ENCODE measurements at places on chromosomes 11 and 22.

GRCh38 chr11:134410766-134411165, 1.3 kb downstream of the B3GAT1 start:
- no peak for DNase-seq

DNA sequence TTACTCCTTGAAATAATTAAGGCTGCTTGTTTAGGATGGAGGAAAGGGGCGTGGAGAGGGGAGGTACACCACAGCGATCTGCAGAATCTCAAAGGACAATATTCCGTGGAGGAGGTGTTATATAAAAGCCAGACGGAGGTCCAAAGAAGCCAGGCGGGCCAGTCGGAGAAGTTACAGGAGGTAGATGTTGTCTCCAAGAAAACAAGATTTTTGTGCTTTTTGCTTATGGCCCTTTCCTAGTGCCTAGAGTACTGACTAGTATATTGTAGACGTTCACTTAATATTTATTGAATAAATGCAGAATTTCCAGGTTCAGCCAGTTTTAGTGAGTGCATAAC, 761 bp downstream of the ZDHHC13 start:
- DNase-seq: no peak

DNA sequence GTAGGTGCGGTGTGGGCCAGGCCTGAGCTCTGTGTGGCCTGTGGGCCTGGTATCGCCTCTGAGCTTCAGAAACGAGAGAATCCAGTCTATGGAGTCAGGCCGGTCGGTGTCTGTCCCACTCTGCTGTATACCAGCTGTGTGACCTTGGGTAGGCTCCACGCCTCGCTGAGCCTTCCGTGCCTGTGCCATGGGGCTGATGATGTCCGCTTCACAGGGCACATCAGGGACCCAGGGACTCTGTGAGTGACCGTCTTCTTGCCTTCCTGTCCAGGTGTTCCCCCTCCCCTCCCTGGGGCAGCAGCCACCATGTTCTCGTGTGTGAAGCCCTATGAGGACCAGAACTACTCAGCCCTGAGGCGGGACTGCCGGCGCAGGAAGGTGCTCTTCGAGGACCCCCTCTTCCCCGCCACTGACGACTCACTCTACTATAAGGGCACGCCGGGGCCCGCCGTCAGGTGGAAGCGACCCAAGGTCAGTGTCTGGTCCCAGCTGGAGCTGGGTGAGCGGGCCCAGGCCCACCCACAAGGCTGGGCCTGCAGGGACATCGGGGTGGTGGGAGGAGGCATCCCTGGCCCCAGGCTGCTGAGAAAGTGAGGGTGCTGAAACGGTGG, 17.9 kb downstream of the CAPN5 start:
- no peak for DNase-seq

DNA sequence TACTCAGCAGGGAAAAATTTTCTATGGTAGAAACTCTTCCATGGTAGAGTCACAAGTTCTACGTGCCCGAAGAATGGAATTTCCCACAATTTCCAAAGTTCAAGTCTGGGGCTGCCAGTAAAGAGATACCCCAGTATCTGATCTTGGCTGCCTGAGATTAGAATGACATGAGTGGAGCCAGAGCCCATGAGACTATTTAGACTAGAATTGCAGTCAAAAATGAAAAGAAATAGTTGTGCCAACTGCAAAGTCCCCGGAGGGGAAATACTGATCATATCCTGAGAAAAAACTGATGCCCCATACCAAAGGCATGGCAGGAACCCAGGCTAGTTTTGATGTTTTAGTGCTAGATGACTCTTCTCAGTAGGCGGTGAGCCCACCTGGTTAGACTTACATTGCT, 11.2 kb downstream of the MAJIN start:
- no peak for DNase-seq

GRCh38 chr11:116553482-116553881, 219.3 kb downstream of the BUD13 start:
- no peak for DNase-seq

DNA sequence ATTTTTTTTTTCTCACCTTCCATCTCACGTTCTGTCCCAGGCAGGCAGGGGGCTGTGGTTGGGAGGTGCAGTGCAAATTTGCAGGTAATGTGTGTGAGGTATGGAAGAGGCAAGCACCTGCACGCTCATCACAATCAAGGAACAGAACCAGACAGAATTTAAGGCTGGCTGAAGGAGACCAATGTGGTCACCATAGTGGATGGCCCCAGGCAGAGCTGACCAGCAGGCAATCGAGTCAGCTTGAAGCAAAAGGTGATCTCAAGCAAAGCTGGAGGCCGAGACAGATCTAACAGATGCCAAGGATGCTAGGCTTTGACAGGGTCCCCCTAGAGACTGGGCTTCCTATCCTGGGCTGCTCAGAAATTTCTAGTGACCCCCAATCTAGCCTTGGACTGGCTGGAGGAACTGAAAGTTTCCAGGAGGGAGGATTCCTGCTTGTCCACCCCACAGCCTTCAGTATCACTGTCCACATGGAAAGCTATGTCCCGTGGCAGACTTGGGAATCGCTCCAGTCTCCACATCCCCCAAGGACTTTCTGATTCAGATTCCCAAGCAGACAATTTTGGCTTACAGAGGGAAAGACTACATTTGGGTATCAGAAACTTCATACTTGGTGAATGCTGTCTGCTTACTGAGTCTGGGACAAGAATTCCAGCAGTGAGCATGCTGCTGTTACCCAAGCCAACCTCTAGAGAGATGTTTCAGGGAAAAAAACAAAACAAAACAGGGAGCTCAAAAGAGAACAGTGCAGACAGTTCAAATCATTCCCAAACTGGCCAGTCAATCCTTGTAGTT, 9.0 kb upstream of the MICAL3 start:
- no peak for DNase-seq

DNA sequence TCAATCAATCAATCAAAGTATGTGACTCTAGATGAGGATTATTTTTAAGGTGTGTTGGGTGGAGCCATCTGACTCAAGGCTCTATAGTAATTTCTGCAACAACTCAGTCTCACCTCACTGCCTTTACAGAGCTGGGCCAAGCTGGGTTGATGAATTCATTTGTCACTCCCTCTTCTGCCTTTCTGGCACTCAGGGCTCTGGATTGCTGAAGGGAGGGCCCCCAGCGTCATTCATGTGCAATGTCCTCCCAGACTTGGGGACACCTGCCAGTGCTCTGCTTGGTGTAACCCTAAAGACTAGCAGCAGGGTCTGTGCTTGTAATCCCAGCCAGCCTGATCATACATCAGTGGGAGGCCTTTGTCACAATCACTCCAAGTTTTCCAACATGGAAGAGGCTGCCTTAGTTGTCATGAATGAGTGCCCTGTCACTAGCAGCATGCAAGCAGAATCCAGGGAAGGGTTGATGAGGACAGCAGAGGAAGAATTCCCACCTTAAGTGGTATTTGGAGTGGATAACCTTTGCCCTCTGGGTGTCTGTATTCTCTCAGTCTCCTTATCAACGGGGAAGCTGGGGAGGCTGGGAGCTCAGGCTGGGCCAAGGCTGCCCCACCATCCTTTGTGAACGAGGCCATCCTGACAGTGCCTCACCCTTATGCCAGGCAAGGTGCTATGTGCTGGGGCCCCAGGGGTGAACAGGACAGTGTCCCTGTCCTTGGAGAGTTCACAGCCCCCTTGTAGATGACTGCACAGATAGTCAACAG, 2.0 kb upstream of the TP53I11 start:
- no peak for DNase-seq

- no peak for DNase-seq
These were observed 26.1 kb upstream of the CARD16 start for GRCh38 chr11:105071089-105071732.

- no peak for DNase-seq
These were observed 133.0 kb downstream of the OPCML start for GRCh38 chr11:133399294-133399693.

DNA sequence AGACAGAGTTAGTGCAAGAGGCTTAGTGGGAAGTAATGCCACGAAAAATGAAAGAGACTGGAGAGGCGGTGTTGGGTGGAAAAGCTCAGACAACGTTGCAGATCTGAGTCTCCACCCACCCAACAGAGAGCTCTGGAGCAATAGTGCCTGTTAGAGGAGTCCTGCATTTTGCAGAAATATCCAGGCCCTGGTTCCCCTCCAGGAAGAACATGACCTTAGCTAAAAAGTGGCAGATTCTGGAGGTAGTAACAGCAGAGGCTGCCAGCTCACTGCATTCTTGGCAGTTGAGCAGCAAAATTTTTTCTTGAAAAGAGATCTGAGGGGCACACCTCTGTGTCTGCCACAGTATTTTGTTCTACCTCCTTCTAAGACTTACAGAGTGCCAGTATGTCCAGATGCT, 27.7 kb upstream of the BIRC3 start:
- no peak for DNase-seq
